ENCODE measurements at places on chromosomes 6 and 20.

- no peak for DNase-seq
These were observed 376.0 kb downstream of the SYNE1 start for GRCh38 chr6:152261179-152261578.

- DNase-seq = no peak
These were observed 718.3 kb downstream of the KIF16B start for GRCh38 chr20:15854911-15855310.

DNA sequence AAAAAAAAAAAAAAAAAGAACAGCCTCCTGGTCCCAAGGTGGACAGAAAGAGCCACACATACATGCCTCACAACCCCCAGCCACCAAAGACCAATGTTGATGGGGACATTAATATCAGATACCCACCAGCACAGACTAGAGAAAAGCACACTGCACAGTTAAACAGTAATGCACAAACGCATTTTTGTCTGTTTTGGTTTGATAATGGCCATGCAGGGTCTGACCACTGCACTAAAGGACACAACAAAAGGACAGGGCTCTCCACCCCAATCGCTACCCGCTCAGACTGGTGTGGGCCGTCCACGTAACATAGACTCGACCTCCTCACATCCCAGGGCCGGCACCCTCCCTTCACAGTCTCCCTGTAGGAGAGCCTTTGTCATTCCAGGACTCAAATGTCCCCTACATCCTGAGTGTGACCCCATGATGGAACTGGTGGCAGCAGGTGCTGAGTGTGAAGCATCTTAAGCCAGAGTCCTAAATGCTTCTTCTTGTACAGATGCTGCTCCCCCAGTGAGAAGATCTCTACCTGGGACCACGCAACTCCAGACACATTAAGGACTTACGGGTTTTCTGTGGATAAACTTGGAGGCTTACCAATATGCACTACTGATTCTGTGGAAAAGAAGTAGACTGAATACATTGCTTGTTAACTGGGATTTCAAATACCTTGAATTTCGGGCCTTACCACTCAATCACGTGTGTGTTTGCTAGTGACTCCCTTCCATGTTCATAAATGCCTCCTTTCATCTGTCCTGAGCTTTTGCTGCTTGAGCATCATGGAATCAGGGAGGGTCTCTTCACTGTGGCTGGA is 28.0 kb downstream of the RRBP1 start:
- DNase-seq = no peak

DNA sequence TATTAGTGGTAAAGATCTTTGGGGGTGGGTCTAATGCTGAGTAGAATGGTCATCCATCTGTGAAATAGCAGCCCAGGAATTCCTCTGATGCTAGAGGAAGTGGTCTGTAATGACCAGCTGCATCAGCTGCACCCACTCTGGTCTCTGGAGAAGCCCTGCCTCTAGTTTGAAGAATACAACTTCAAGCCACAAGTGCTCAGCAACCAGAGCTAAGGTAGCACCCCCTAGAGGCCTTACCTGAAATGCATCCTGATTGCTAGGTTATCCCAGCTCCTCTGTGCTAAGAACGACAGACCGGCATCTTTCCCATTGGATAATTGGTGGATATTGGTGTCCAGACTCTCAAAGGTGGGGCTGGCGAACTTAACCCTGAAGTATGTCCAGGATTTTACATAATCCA is 58.2 kb downstream of the DNAH8 start:
- DNase-seq = no peak

All from esophagus squamous epithelium (tissue), 5 donors.